ENCODE measurements at places on chromosomes 4 and X.

DNA sequence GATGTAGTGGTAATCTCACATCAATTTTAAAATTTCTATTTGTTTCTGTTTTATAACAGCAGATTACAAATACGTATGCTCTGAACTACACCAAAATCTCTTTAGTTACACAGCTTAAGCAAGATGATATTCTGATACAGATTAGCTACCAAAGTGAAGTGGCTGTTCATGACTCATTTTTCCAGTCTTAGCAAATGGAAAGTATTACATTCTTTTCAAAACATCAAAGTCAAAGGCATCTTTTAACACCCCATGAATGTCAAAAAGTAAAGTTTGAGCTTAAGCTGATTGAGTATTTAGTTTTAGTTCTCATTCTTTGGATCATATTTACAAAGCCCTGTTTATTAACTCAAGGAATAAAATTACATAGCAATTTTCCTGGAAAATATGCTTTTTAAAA lies 6.6 kb upstream of the HPGDS start:
- DNase-seq, result no peak

- no peak for DNase-seq
These were observed 44.2 kb downstream of the CLCN3 start for GRCh38 chr4:169664615-169665014.

- DNase-seq, result no peak
These were observed 62.2 kb downstream of the FMR1NB start for GRCh38 chrX:148043271-148043855.

GRCh38 chr4:95181243-95181995 lies 367.4 kb downstream of the UNC5C start:
- peak; percentile 42 for DNase-seq

DNA sequence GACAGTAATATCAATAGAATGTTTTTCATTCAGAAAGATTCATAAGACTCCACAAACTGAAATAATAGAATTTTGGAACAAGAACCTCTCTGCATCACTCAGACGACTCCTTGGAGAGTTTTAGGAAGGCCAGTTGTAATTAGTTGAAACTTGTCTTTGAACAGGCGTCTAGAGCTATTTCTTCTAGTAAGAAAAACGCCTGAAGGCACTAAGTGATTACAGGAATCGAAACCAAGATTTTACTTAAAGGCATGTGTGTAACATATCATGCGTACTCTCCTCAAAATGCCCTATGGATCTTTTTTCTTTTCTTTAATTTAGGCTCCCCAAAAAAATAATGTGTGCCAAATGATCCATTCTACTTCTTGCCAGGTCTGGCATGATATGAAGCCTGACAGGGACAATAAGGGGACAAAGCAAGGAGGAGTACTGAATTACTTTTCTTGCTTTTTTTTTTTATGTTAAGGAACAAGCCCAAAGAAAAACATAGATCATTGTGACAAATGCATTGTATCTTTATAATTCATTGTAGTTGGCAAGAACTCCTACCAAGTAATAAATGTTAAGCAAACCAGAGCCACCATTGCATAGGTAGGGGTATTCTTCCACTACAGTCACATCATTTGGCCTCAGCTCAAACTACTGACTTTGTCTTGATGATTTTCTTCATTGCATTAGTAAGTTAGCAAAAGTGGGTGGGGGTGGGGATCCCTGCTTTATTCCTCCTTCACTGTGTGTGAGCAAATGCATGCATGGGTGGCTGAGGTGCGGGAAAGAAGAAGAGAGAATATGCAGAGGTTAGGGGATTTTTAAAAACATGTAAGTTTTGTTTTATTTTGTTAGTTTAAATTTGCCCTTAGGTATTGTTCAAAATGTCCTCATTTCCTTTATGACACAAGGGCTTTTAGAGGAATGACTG lies 79.9 kb upstream of the ATOH1 start:
- no peak for DNase-seq

DNA sequence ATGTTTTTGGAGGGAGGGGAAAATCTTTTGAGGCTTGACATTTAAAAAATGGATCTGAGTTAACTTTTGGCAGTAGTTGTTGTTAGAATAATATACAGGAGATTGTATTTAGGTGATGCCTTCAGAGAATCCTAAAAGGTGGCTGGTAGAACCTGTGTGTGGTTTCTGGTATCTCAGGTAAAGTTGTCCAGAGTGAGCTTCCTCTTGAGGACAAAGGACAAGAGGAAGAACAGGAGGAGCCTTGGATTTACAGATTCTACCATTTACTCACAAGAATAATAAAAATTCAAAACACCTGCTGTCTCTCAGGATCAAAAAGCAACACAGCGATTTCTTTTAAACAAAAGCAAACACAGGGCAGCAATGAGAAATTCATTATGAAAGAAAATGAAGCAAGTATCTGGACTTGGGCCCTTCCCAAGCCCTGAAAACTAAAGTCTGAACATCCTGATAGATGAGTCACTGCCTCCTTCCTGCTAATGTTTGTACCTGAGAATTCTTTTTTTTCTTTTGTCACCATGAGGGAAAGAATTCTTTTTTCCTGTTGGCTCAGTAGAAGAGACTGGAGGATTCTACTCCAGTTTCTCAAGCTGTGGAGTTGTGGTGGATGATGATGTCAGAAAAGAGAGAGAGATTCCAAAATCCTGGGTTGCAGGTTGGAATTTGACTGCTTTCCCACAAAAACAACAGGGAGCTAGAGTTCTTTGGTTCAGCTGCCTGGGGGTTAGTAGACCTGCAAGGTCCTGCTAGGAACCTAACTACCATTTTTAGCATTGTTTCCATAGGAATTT lies 31.5 kb upstream of the RAPGEF2 start:
- peak; percentile 14 for DNase-seq

DNA sequence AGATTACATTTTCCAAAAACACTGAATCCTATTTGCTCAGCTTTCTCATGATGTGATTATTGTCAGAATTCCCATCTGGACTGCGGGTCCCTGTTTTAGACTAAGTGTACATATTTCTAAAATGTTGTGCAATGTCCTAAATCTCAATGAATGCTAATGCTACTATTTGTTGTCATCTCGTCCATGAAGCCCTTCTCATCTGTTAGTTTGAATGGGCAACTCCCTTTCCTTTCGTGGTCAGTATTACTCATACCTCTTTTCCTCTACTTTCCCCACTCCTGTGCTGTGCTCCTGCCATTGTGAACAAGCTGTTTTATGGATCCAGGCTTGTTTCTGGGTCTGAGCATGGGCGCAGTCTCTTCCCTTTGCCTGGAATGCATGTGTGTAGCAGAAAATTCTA lies 91.0 kb downstream of the MID1 start:
- peak; percentile 14 for DNase-seq

DNA sequence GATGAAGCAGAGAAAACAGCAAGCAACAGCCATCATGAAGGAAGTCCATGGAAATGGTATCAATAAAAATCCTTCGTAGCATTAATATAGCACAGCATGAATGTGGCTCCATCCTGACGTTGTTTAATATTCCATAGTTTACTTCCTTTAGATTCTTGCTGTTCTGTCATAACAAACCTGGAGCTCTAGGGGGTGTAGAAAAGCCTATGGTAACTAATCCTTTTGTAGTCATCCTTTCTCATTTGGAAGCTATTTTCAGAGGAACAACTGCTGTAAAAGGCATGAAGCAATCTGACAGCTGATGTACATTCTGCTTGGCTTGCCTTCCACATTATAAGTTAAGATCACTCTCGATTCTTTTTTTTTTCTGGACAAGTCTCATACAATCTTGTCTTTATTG lies 914 bp downstream of the MYOZ2 start:
- DNase-seq, result no peak

GRCh38 chr4:56118055-56118454 lies 169.3 kb downstream of the CEP135 start:
- DNase-seq, result no peak

DNA sequence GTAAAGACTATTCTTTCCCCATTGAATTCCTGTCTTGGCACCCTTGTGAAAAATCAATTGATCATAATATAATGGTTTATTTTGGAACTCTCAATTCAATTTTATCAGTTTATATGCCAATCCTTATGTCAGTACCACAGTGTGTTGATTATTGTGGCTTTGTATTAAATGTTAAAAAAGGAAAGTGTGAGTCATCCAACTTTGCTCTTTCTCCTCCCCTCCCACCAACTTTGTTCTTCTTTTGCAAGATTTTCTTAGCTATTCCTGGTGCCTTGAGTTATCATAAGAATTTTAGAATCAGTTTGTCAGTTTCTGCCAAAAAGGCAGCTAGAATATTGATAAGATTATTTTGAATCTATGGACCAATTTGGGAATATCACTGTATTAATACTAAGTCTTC lies 11.2 kb upstream of the RNF175 start:
- DNase-seq, result no peak

- no peak for DNase-seq
These were observed 744.1 kb downstream of the FAM133A start for GRCh38 chrX:94418065-94418464.

GRCh38 chr4:140739971-140740370 lies 16.2 kb downstream of the TBC1D9 start:
- DNase-seq, result no peak

- no peak for DNase-seq
These were observed at the start of gene ZFYVE28 for GRCh38 chr4:2417765-2418649. ZFYVE28 (minus strand) TSS chr4:2418645; CDS start chr4:2418323, 322 bp downstream.

DNA sequence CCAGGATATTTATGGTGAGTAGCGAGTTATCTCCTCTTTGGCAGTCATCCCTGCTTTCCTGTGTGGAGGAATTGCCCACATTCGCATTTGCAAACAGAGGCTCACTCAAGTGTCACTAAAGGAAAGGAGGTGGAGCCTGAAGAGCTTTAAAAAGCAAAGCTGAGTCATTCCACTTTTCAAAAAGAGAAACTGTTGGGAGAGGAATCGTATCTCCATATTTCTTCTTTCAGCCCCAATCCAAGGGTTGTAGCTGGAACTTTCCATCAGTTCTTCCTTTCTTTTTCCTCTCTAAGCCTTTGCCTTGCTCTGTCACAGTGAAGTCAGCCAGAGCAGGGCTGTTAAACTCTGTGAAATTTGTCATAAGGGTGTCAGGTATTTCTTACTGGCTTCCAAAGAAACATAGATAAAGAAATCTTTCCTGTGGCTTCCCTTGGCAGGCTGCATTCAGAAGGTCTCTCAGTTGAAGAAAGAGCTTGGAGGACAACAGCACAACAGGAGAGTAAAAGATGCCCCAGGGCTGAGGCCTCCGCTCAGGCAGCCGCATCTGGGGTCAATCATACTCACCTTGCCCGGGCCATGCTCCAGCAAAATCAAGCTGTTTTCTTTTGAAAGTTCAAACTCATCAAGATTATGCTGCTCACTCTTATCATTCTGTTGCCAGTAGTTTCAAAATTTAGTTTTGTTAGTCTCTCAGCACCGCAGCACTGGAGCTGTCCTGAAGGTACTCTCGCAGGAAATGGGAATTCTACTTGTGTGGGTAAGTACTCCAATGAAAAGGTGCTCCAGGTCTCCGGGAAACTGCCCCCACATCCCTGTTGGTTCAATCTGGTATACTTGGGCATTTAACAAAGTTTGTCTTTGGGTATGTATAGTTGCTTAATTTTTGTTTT lies at the start of gene EGF:
Gene EGF (plus strand): TSS at position 178 of the 890 bp plus-strand sequence. CDS start 453 bp downstream, at position 631.
- DNase-seq, result peak; percentile 4

DNA sequence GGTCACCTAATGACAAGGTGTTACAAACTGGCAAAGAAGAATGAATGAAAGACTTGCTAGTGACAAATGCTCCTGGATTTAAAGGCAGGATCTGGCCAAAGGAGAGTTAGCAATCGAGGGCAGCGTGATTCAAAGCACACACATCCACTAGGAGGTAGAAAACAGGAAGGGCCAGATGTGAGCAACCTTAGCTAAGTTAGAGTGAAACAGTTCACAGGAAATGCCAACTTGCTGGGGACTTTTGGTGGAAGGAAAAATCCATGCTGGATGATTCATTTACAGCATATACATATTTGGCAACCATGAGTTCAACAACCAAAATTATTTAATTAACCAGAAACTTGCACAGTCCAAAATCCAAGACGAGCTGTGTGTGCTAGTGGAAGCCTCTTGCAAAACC lies 276.9 kb downstream of the PTTG2 start:
- DNase-seq, result no peak

DNA sequence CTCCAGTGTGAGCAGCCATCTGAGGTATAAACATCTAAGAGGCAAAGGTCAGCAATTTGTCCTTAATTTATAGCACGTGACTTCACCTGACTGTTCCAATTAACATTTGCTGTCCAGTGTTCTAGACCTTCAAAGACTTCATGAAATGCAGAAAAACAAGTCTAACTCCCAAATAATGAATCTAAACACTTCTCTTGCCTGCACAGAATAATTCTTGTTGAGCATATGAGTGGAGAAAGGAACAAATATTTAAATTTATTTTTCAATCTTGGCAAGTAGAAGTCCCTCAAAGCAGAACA lies 12.0 kb downstream of the RFC1 start:
- DNase-seq, result no peak

DNA sequence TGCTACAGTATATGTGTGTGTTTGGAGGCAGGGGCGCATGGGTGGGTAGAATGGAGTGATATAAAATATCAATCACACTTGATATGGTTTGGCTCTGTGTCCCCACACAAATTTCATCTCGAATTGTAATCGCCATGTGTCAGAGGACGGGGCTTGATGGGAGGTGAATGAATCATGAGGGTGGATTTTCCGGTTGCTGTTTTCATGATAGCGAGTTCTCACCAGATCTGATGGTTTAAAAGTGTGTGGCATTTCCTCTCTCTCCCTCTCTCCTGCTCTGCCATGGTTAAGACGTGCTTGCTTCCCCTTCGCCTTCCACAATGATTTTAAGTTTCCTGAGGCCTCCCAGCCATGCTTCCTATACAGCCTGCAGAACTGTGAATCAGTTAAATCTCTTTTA lies 14.8 kb downstream of the SOWAHB start:
- no peak for DNase-seq

DNA sequence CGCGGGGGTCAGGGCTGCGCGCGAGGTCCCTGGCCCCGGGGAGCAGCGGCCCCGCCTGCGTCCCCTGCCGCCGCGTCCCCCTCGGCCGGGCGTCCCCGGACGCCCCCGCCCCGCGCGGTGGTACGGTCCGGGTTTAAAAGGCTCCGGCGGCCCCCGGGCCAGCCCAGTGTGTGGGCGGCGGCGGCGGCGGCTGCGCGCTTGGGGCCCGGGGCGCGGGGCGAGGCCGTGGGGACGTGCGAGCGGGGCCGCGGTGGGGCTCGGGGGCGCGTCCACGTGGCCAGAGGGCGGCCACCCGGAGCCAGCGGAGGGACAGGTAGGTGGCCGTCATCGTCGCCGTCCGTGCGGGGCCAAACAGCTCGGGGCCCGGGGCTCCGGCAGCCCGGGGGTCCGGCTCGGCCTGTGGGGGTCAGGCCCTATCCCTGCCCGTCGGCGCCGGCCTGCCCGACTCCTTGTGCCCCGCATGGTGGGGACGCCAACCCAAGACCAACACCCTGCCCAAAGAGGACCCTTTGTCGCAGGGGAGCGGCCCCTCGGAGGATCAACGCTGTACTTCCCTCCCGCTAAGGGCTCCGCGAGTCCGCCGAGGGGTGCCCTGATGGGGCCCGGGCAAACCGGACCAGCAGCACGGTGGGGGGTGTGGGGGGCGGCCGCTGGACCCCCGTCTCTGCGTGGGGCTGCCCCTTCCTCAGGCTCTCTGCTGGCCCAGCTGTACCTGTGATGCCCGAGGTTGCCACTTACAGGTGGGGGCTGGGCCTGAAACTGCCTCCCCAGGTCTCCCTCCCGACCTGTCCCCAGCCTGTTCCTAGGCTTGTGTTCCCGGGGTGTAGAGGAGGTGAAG lies at the start of gene PLXNA3:
Gene PLXNA3 (plus strand): TSS at position 166 of the 838 bp plus-strand sequence. CDS start 1,903 bp downstream, outside the sequence.
- peak; percentile 72 for DNase-seq

Measured in hepatic stellate cell (primary cell).